T-helper 17 cell (primary cell): ENCODE measurements at places on chromosomes 6 and 20.

DNA sequence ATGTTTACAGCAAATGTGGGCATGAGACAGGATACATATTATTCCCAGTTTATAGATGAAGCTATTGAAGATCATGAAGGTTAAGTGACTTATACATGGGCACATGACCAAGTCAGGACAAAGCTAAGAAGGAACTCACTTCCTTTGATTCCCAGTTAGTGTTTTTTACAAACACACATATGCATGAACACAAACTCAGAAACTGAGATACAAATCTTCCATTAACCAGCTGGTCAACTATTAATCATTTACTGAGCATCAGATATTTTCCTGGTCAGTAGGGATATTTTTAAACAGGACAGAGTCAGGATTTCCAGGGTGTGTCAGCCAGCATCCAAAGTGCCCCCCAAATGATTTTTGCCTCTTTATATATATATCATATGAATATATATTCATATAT, 222.2 kb downstream of the OGFRL1 start:
- H3K36me3 ChIP-seq: no peaks in the 10 kb centered on the region
- DNase-seq: no peak
- no peak overlapping the region for H3K4me3 ChIP-seq
- no peaks in the 10 kb centered on the region for H3K4me1 ChIP-seq
- peaks cover 4% of the 10 kb centered on the region for H3K27me3 ChIP-seq

- H3K36me3 ChIP-seq: no peaks in the 10 kb centered on the region
- H3K27ac ChIP-seq: peak overlapping the region; percentile 9
- H3K4me1 ChIP-seq: no peaks in the 10 kb centered on the region
- no peak for DNase-seq
- no peaks in the 10 kb centered on the region for H3K27me3 ChIP-seq
Observed at GRCh38 chr6:152271776-152272464, 365.2 kb downstream of the SYNE1 start.

DNA sequence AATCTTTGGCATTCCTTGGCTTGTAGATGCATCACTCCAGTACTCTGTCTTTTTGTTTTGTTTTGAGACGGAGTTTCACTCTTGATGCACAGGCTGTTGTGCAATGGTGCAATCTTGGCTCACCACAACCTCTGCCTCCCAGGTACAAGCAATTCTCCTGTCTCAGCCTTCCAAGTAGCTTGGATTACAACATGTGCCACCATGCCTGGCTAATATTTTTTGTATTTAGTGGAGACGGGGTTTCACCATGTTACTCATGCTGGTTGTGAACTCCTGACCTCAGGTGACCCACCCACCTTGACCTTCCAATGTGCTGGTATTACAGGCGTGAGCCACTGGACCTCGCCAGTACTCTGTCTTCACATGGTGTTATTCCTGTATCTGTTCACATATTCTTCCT, 35.8 kb upstream of the LGSN start:
- H3K4me1 ChIP-seq: peaks cover 5% of the 10 kb centered on the region
- no peak overlapping the region for H3K4me3 ChIP-seq
- H3K36me3 ChIP-seq: no peaks in the 10 kb centered on the region

DNA sequence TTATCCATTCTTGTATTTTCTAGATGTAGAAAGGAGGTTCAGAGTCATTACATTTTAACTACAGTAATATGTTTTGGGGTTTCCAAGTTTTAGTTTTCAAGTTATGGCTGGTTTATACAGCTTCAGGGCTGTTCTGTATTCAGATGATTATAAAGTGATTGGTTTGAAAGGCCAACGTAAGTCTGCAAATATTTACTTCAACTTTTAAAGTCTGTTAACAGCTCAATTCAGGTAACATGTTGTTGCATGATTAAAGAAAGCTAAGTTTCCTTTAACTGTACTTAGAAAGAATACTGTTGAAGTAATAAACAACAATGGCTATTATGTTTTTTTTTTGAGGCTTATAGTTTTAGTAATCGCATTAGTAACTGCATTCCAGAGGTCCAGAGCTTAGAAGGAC, 22.8 kb upstream of the GCLC start:
- no peak overlapping the region for H3K4me3 ChIP-seq
- no peaks in the 10 kb centered on the region for H3K36me3 ChIP-seq
- no peaks in the 10 kb centered on the region for H3K4me1 ChIP-seq
- no peak for DNase-seq

DNA sequence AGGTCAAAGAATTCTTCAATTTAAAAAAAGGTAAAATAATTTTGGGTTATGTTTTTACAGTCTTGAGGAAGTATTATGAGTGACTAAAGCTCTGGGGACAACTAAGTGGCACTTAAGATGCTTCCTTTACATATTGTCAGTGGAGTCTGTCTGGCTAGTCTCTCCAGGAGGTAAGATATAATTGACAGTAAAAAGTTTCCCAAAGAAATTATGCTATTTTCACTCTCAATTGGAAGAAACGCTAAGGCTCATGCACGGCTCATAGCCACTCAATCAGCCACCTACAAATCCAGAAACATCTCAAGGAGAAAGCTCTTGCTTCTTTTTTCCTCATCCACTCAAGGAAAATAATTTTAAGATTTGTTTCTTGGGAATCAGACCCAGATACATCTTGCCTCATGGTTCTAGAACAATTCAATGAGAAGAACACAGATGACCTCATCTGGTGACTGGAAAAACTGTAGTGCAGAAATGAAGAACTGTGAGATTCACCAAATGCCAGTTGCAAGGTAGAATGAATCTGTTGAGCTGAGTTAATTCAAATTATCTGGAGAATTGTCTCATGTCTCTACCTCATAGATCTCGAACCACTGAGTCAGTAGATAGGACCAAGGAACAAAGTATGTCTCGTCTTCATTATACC, 252.9 kb downstream of the TPBG start:
- no peak overlapping the region for H3K4me3 ChIP-seq
- H3K4me1 ChIP-seq: no peaks in the 10 kb centered on the region
- H3K27me3 ChIP-seq: peaks cover 23% of the 10 kb centered on the region
- no peak overlapping the region for H3K27ac ChIP-seq

DNA sequence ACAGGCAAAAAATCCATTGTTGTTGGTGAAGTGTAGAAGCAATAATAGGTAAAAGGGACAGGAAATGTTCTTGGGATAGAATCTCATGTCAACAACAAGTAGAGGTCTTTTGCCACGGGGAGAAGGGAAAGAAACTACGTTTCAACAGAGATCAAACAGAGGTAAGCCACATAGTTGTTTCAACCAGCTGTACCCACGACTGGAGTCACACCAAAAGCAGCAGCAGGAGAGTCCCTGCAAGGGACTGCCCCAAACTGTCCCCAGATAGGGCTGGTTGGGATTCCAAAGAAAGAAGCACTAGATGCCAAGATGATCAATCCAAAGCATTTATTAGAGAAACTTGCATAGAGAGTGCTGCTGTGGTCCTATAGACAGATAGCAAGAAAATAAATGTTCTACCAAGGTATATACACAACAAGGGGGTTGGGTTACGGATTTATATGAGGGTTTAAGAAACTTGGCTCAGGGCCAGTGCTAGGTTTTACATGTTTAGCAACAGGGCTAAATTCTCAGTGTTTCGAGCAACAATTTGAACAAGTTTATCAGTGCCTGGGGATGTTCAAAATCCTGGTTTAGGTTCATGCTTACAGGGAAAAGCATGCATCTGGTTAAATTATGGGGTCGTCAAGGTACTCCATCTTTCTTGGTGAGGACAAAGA, 466.5 kb downstream of the MMUT start:
- DNase-seq: no peak
- no peaks in the 10 kb centered on the region for H3K36me3 ChIP-seq
- H3K27me3 ChIP-seq: no peaks in the 10 kb centered on the region
- no peak overlapping the region for H3K4me3 ChIP-seq
- no peaks in the 10 kb centered on the region for H3K4me1 ChIP-seq

GRCh38 chr6:119197271-119197670, 118.8 kb upstream of the FAM184A start:
- H3K27ac ChIP-seq: no peak overlapping the region
- H3K4me1 ChIP-seq: peaks cover 2% of the 10 kb centered on the region
- no peak overlapping the region for H3K4me3 ChIP-seq
- H3K36me3 ChIP-seq: peaks cover 19% of the 10 kb centered on the region

DNA sequence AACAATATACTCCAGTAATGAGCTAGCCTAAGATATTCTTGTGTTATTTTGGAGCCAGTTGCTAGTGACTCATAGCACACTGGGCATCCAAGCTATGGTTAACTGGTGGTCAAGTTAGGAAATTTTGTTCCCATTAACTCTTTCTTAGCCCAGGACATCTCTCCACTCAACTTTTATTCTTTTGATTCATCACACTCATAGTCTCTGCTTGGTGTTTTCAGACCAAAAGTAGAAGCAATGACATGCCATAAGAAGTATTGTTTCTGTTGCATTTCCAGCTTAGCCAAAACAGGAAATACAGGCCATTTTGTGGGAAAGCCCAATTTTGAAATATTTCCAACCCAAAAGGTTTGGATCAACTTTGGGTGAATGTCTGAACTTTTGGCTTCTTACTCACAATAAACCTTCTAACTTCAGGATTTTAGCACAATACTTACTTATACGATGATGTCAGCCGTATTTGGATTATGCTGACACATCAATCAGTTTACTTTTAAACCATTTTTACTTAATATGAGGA, 31.6 kb upstream of the CCN2 start:
- H3K4me1 ChIP-seq: peaks cover 2% of the 10 kb centered on the region
- H3K36me3 ChIP-seq: no peaks in the 10 kb centered on the region
- DNase-seq: no peak
- H3K4me3 ChIP-seq: no peak overlapping the region
- no peak overlapping the region for H3K27ac ChIP-seq
